ENCODE measurements at places on chromosomes 11 and 22.
A peak's percentile ranks its signal among the peaks of the same experiment; 100 is the strongest.

GRCh38 chr11:93322207-93322606, 8.3 kb upstream of the DEUP1 start:
- no peak for DNase-seq

DNA sequence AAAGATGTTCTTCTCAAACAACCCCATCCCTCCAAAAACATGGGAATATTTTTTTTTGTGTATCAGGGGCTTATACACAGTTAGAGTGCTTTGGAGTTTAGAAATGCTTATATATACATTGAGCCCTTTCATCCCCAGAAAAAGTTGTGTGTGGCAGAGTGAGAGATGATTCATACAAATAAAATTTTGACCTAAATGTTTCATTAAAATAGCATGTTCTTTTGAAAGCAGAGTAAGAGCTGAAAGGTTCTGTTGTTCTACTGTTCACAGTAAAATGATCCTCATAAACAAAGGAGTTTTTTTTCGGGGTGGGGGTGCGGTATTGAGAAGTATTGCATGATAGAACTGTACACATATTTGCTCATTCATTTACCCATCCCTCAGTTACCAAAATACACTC, 512.4 kb downstream of the DLG2 start:
- no peak for DNase-seq

GRCh38 chr11:128399251-128400121, 187.9 kb downstream of the ETS1 start:
- no peak for DNase-seq

DNA sequence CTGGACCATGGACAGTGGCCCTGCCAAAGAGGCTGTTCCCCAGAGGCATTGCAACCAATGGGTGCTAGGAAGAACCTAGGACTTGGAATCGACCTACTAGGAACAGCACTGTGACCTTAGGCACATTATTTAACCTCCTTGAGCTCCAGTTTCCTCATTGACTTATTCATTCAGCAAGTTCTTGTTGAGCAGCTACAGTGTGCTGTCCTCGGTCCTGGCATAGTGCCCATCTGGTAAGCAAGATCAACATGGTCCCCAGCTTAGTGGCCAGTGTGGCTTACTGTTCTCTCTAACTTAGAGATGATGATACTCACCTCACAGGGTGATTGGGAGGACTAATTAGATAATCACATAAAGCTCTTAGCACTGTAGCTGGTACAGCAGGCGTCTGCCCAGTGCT, 8.2 kb downstream of the ABCG4 start:
- DNase-seq = no peak

DNA sequence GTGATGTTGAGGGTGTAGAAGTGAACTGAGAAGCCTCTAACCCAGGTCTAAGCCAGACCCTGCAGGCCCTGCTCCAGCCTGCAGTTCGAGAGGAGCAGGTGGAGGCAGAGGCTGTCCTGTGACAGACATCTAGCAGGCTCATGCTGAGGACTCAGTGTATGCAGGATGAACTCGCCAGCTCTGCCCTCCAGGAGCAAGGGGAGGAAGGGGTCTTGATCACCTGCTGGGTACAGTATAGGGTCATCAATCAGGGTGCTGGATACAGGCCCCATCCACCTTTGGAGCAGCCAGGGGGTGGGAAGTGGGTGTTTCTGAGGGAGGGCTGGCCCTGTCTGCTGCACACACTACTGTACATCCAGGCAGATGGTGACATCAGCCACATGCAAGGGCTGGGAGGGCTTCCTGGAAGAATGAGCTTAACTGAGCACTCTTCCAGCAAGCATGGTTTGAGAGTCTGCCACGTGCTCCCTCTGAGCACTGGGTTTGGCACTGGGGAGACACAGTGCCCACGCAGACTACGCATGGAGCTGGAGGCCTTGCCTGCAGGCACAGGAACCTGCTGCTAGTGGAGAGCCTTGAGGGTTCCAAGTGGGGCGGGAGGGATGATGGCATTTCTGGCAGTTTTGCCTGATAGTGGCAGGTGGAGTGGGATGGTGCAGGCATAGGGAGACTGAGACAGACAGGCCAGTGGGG, 9.2 kb downstream of the MAPK8IP1 start:
- DNase-seq = no peak

GRCh38 chr11:75873417-75874221, 58.6 kb downstream of the UVRAG start:
- no peak for DNase-seq

DNA sequence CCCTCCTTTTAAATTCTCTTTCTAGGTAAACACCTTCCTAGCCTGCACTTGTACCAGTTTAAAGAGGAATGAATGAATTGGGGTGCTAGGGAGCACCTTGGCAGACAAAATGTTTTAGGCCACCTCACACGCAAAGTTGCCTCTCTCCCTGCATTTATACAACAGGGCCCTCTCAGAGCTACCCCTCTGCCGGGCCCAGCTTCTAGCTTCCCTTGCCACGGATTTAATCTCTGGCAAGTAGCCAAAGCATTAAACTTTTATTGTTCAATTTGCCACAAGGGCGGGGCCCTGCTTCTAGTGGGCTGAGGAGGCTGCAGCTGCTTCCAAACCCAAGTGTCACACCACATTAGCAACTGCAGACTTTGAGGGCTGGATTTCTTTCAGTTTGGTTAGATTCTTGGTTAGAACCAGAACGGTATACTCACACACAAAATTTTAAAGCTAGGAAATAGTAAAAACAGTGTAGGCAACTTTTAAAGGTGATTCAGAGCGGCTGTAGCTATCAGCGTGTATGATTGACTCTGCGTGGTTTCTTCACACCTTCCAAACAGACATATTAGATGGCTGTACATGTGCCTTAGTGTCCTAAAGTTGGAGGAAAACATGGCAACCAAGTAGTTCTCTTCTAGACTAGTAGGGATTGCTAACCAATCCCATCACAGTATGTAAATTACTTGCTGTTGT, 6.5 kb downstream of the KREMEN1 start:
- DNase-seq = no peak

- no peak for DNase-seq
Measured at GRCh38 chr11:101553891-101554292, 29.9 kb downstream of the TRPC6 start.

- no peak for DNase-seq
Measured at GRCh38 chr11:123060277-123061000, 1.5 kb downstream of the HSPA8 start.

DNA sequence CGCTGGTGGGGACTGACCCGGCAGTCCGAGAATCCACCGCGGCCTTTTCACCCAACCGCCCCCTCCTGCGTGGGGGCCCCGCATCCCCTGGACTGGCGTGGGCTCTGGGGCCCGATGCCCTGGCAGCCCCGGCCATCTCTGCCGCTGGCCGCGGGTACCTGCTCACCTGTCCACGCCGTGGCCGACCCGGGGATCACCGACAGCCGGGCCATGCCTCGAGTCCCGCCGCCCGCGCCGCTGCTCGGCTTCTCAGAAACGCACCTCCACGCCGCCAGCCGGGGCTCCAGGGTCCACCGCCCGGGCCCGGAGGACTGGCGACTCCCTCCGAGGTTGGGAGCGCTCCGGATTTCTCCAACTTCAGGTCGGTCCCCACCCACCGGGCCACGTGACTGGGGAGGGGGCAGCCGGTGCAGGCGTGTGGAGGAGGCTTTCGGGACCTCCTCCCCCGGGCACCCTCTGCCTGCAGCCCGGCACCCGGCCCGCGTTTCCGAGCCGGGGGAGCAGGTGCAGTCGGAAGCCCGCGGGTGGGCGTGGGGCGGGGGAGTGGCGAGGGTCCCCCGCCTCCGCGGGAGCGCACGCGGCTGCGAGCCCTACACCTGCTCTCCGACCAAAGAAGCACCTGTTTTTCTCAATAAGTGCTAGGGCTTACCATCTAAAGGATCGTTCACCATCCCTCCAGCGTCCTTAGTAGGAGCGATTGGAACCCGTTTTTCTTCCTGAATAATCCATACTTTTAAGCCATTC, 554 bp upstream of the NRIP3 start:
- DNase-seq = peak; percentile 25

DNA sequence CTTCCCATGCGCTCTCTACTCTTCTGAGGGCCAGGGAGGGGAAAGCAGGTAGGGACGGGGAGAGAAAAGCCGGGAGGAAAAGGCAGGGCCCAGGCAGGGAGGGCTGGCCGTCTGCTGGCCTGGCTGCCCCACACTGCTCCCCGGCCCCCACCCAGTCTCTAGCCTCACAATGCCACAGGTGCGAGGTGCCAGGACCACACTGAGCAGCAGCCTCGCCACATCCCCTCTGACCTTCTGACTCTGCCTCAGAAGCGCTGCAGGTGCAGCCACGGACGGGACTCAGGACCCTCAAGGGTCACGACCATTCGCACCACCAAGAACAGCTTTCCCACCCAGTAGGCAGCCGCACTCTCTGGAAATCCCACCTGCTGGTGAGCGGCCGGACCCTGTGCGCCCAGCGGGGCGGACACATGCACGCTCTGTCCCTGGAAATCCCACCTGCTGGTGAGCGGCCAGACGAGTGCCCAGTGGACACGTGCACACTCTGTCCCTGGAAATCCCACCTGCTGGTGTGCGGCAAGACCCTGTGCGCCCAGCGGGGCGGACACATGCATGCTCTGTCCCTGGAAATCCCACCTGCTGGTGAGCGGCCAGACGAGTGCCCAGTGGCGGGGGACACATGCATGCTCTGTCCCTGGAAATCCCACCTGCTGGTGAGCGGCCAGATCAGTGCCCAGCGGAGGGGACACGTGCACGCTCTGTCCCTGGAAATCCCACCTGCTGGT, 20.1 kb downstream of the TOLLIP start:
- DNase-seq = no peak

DNA sequence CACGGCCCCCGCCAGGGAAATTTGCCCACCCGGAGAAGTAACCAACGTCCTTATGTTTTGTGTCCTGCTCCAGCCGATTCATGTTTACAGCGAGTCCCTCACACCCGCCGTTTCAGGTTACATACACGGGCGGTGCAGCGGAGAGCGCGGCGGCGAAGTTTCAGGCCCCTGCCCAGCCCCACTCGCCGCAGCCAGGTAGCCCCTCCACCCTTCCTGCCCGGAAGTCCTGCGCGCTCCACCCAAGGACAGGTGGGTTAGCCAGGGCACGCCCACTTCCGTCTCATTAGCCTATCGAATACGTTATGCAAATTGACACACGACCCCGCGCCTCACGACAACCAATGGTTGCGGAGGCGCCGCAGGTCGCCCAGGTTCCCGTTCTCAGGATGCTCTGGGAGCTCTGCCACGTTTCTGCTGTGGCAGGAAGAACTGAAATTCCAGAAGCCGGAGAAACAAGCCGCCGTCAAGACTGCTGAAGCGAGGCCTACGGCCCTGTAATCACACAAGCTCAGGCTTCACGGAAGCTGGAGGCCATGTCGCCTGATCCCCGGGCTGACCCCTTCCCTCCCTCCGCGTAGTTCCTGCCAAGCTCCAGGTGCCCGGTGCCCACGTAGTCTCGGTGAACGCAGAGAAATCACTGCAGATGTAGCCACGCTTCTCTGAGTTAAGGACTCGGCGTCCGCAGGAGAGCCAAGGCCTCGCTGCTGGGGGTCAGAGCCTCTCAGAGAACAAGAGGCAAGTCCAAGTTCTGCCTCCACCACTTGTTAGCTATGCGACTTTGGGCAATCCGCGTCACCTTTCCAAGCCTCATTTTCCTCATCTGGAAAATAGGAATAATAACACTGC, 22.4 kb upstream of the MYH9 start:
- DNase-seq = no peak

GRCh38 chr11:96122601-96123074, 198.7 kb upstream of the MTMR2 start:
- DNase-seq = no peak

- DNase-seq = no peak
Measured at GRCh38 chr11:128415539-128415938, 171.8 kb downstream of the ETS1 start.

DNA sequence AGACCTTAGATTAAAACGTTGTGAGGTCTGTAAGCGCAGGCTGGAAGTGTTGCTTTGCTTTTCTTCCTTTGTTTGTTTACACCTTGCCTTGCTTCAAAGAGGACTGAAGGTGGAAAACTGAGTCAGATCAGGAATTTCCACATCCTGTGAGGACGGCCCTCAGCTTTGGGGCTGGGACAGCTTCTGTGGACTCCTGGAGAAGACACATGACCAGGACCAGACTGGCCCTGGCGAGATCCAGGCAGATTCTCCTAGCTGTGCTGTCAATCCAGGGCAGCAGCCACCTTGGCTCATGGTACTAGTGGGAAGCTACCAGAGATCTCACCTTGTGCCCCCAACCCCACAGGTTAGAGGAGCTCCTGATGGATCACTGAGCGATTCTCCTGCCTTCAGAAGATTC, 1461.9 kb downstream of the TBC1D22A start:
- no peak for DNase-seq

DNA sequence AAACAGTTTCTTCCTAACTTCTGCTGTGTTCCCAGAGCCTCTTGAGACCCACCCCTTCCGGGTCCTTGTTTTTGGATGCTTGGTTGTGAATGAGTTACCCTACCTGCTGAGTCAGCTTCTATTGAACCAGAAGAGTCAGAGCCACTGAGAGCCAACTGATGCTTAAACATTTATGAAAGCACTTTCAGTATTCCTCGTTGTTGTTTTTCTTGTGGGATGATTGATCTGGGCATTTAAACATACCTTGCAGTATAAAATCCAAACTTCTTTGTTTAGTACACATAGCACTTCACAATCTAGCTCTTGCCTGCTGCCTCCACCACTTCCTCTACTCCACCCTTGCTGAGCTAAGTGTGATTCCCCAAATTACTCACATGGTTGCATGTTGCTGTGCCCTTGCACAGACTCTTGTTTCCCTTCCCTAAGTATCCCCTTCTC, 5.5 kb downstream of the PRSS23 start:
- DNase-seq = no peak

DNA sequence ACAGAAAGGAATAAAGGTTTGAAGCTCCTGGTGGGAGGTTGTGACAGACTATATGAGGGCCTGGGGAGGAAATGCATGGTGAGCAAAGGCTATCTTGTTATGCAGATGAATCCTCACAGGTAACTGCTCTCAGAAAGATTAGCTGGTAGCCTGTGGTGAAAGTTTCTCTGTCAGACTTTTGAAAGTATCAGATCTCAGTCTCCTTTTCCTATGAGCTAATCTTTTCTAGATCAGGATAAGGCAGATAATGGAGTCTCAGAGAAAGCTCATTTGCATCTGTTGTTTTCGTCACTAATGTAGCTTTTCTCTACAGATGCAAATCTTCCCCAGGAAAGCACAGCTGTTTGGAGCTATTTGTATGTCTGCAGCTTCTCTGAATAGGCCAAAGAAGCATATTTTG, 21.0 kb upstream of the OR6X1 start:
- no peak for DNase-seq

- no peak for DNase-seq
Measured at GRCh38 chr22:38452373-38453065, 2.5 kb downstream of the KCNJ4 start.

- DNase-seq = no peak
Measured at GRCh38 chr22:39306456-39307361, 12.7 kb downstream of the RPL3 start.

GRCh38 chr22:35638410-35638809, 9.8 kb upstream of the APOL6 start:
- no peak for DNase-seq

Data from activated gamma-delta T cell (primary cell).